ENCODE measurements at places on chromosomes 2 and 18. TPM values are rescaled to one million over a fixed set of nuclear protein-coding genes. Genes with fewer than 3 reads are reported as not detected.

Gene XDH
- 0.97 TPM for total RNA-seq

Gene CPS1
- total RNA-seq: 25.3 TPM

Gene ANKRD29
- 9.1 TPM for total RNA-seq

Gene SCTR
- total RNA-seq: not detected

Gene SPP2
- total RNA-seq: not detected

Gene NT5DC4
- total RNA-seq: not detected

Gene FAM110C
- total RNA-seq: under 0.01 TPM

Gene CNRIP1
- total RNA-seq: 27.4 TPM

Gene EMILIN1
- 147 TPM for total RNA-seq

Gene MATN3
- total RNA-seq: 2.3 TPM

Data from hair follicle dermal papilla cell (primary cell).